Fibroblast of the conjunctiva (primary cell): ENCODE measurements at places on chromosomes 1 and 21.

DNA sequence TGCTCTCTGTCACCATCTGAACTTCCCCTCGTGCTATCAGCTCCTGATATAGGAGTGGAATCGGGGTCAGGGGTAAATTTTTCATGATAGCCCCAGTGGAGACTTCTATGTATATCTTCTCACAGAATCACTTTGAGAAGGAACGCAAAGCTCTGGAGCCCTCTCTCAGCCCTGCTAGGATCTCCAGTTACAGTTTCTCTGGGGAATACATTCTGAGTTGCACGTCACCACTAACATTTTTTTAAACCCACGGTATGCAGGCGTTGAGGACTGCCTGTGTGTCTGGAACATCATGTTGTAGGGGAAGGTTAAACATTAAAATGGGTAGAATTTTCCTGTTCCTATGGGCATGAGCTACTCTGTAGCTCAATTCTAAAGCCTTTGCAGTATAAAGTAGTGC lies 116.4 kb upstream of the FAM78B start:
- no peak for DNase-seq

GRCh38 chr1:63794939-63795378 lies 21.1 kb downstream of the ROR1 start:
- peak; percentile 13 for DNase-seq

GRCh38 chr1:56045062-56045461 lies 534.3 kb downstream of the PLPP3 start:
- DNase-seq, result no peak

- no peak for DNase-seq
Measured at GRCh38 chr1:211237579-211237978, 21.6 kb upstream of the RCOR3 start.

GRCh38 chr1:174911606-174912005 lies 88.1 kb upstream of the CACYBP start:
- no peak for DNase-seq

DNA sequence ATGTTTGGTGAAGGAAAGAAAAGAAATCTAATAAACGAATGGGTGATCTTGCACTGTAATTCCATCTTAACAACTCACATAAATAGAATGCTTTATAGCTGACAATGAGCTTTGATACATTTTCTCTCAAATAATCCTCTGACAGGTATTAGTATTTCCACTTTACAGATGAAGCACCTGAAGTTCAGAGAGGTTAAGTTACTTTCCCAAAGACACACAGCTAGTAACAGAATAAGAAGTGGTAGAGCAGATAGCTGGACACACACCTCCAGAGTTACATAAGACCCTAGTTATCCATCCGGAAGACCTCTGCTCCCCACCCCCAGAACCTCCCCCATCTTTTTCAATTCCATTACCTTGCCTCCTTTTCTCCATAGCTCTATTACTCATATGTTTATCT lies 213.3 kb upstream of the ZC3H12A start:
- DNase-seq, result no peak

DNA sequence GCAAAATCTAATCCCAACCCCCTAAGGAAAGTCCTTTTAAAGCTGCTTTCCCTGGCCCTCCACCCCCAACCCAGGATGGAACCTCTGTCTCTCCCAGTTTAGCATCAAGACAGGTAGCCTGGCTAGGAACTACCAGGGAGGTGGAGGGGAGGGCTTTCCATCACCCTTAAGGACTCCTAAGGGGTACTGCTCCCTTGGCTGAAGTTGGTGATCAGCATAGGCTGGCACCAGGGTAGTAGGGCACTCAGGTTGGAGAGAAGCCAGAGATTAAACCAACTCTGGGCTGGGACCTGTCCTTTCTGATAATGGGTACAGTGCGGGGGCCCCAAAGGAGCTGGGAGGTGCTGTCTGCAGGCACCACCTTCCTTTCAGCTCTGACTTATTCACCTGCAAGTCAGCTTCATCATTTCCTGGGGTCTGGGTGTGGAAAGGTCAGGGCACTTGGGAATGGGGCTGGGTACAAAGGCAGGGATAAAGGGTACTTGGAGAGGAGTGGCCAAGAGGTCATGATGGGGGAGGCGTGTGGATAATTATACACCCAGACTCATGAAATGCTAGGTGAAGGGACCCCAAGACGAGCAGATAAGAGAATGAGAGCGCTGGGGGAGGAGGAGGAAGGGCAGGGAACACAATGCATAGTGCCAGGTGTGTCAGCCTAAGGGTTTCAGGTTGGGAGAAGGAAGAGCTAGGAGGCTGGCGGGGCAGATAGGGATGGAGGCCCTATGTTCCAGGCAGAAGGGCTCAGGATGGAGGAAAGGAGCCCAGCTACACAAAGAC lies 1.2 kb downstream of the ARHGEF2 start:
- DNase-seq, result no peak

DNA sequence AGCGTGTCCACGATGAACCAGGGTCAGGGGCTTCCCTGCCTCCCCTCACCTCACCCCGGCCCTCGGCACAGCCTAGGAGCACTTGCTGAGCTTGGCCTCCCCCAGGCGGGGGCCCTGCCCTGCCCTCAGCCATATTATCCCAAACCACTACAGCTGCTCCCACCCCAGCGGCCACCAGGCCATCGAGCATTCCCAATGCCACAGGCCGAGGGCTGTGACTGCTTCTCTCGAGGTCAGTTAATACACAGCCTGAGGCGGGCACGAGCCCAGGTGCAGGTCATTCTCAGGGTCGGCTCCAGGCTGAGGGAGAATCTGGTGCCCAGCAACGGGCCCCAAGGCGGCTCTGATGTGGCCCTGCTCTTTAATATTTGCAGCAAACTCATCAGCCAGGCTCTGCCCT lies 8.4 kb upstream of the GPR153 start:
- DNase-seq, result no peak

- no peak for DNase-seq
Measured at GRCh38 chr21:15050568-15051377, 14.0 kb downstream of the NRIP1 start.

DNA sequence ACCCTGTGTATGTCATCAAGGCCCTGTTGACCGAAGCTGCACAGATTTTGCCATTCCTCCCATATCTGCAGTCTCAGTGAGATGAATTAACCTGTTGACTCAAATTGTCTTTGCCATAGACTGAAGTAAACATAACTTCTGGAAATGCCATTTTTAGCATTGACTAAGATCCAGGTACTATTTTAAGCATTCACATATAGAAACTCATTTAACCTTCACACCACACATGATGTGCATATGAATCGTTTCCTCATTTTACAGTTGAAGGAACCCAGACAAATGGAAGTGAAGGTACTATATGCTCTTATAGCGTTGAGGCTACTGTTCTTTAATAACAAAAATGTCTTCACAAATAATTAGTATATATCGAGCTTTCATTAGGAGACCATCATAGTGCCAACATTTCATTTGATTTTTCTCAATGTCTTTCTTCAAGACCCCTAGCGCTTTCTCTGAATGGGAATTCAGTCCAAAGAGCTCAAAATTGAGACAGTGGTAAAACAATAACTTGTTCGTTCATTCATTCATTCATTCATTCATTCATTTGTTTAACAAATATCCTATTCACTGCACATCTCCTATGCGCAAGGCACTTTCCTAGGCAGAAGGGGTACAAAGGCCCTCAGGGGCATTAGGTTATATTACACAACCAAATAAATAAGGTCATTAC lies 444.7 kb downstream of the ADGRL2 start:
- DNase-seq, result no peak

GRCh38 chr21:17708522-17709265 lies 96.0 kb upstream of the BTG3 start:
- DNase-seq, result no peak

DNA sequence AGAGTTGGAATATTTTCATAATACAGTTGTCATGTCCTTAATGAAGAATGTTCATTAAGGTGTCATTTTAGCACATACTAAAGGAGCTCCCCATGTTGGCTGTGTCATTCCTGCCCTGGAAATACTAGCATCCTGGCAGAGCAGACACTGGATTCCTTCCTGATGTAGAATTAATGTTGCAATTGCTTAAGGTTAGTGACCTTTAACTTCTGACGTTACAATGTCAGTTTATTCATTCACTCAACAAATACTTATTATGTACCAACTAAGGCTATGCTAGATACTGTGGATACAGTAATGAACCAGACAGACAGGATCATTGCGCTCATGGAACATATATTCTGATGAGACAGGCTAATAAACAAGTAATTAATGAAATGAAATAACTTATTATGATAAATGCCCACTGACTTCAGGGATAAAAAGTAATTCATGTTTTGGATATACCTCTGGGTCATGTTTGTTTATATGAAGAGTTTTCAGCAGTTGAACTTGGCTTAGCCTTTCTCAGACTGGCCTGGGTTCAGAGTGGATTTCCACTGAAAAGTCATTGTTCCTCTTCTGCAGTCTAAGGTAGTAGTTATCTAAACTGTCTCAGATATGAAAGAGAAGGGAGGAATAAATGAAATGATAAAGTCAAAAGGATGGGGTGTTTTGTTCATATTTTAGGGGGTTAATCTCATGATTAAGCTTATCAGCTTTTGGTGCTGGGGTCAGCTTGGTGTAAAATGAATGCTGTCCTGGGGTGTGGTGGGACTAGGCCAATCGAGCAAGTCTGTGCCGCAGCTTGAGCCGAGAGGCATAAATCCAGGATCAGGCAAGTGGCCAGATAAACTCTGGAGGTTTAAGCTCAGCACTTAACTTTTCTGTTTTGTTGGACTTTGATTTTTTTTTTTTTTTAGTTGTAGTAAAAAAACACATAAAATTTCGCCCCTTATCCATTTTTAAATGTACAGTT lies 43.3 kb upstream of the KCNQ4 start:
- DNase-seq, result no peak

GRCh38 chr1:30184393-30185141 lies 538.8 kb downstream of the MATN1 start:
- no peak for DNase-seq

- no peak for DNase-seq
Measured at GRCh38 chr21:36976228-36976861, 9.9 kb upstream of the HLCS start.

DNA sequence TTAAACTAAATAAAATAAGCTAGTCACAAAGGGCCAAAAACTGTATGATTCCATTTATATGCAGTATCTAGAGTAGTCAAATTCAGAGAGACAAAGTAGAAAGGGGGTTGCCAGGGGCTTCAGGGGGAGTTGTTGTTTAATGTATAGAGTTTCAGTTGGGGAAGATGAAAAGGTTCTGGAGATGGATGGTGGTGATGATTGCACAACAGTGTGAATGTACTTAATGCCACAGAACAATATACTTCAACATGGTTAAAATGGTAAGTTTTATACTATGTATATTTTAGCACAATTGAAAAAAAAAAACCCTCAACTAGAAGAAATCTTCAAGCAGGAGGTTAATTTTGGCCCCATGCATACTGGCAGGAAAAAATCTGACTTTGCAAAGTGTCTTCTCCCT lies 24.3 kb downstream of the VAV3 start:
- no peak for DNase-seq
